ENCODE measurements at places on chromosomes 6 and 20.
A peak's percentile ranks its signal among the peaks of the same experiment; 100 is the strongest.

DNA sequence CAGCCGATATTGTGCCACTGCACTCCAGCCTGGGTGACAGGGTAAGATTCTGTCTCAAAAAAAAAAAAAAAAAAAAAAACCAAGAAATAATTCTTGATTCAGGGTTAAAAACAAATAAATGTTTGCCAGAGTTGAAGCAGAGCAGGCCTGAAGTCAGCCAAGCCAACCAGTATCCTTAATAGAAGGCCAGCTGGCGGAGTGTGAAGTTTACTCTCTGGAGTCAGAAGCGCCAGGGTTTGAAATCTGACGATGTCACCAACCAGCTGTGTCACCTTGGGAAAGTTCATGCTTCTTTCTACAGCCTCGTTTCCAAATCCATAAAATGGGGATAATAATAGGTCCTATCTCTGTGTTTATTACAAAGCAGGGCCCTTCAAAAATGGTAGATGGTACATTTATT lies 73.0 kb upstream of the ENPP5 start:
- no peak for DNase-seq

- no peak for DNase-seq
Measured at GRCh38 chr6:44068607-44069296, 58.5 kb downstream of the MRPL14 start.

- DNase-seq = peak; percentile 81
Measured at GRCh38 chr6:2848851-2849250, 7.2 kb upstream of the SERPINB1 start.

- DNase-seq = no peak
Measured at GRCh38 chr6:2166717-2167116, 78.7 kb downstream of the GMDS start.

DNA sequence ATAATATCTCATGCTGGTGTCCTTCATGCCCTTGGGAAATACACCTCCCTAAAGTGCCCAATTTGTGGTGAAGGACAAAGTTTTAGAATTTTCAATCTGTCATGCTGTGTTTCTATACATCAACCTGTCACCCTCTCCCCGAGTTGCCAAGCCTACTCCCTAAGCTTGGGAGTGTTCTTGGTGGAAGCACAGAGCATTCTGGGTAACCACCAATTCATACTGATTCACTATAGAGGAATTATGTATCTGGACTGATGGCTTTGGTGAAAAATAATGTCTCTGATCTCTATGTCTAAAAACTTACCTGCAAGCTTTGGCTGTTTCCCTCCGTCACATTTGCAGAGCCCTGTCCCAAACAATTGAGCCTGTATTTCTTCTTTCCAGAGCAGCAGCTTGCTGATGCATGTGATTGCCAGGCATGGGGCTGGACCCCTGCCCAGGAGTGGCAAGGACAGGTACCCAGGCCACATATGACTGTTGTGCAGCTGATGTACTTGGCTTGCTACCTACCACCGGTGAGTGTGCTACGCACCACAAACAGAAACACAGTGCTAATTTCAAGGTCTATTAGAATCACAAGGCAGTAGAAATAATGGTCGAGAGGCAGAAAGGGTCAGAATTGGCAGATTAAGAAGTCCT lies 202.8 kb upstream of the CITED2 start:
- DNase-seq = no peak

DNA sequence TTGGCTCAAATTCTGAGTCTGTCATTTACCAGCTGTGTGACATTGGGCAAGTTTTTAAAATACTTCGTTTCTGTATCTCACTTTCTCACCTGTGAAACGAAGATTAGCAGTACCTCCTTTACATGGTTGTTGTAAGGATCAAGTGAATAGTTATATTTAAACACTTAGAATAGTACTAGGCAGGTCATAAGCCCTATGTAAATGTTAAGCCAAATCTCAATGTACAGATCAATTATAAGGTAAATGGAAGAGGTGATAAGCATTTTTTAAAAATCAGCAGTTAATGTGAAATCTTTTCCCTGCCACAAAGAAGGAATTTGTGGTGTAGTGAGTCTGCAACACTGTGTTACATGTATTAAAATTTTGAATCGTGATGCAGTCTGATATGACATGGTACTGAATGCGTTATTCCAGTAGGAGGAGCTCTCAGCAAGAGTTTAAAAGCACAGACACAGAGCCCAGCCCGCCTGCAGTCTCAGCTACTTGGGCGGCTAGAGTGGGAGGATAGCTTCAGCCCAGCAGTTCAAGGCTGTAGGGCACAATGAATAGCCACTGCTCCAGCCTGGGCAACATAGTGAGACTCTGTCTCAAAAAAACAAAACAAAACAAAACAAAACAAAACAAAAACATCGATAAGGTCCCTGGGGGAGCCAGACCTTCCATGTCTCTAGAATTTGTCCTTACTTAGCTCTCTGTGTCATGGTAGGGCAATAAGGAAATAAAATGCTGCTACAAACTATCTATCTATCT lies 46.0 kb downstream of the GTF2H5 start:
- peak; percentile 41 for DNase-seq

DNA sequence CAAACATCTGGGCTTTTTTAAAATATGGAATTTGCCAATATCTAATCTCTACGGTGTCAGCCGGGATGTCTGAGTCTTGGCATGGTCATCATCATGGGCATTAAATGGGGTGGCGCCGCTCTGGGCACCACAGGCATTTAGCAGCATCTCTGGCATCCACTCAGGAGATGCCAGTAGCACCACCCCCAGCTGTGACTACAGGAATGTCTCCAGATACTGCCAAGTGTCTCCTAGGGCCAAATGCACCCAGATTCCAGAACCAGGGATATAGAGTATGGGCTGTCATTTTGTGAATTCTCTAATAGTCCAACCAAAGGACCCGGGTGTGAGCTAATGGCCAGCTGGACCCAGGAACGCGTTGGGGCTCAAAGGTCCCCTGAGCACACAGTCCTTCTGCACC lies 361.0 kb downstream of the TAF4 start:
- DNase-seq = no peak

DNA sequence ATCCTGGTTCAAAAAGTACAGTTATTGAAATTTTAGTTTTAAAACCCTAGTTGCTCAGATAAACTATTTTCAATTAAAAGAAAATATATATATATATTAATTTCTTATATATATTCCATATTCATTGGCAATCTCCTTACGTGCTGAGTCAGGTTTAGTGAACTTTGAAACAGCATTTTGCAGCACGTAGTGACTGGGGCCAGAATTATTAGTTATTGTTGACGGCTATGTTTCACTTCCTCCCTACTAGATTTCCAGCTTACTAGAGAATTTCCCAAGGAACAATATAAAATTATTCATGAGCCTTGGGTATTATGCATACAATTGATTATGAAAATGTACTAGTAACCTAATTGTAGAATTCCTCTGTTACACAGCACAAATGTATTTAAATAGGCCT lies 150.3 kb downstream of the KLHL32 start:
- DNase-seq = no peak

DNA sequence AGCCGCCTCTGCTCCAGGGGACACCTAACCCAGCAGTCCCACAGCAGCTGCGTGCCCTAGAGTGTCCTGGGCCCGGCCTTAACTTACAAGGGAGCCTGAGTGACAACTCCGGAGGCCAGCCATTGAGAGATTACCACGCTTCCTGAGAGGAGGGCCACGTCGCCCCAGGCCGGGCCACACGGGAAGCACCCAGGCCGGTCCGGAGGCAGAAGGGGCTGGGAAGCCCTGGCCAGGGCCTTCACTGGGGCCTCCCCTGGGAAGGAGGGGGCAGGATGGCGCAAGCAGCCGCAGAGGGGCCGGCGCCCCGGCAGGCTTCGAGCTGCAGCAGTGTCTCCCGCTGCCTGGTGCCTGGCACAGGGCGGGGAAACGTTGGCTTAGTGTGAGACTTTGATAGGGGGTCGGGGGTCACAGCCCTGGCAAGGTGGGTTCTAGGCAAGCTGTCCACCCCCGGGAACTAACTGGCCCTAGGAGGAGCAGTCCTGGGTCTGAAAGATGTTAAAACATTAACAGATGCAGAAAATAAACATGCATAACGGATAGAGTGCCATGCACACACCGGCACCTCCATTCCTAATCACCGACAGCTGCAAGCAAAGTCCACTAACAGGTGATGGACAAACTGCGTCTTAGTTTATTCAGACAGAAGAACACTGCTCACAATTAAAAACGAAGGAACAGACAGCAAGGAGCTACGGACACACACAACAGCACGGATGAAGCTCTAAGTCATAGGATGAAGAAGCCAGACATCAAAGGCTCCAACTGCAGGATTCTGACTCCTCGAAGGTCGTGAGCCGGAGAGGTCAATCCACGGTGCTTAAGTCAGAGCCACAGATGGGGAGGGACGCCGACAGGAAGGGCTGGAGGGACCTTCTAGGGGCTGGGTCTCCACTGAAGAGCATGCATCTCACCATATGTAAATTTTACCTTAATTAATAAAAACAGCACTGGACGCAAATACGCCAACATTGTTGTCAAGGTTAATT lies 17.4 kb downstream of the CHRNA4 start:
- DNase-seq = no peak

DNA sequence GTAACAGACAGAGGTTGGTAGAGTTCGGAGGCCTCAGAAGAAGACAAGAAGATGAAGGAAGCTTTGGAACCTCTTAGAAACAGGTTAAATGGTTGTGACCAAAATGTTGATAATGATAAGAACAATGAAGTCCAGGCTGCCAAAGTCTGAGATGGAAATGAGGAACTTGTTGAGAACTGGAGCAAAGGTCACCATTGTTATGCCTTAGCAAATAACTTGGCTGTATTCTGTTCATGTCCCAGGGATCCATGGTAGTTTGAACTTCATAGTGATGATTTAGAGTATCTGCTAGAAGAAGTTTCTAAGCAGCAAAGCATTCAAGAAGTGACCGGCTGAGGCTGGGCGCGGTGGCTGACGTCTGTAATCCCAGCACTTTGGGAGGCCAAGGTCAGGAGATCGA lies 11.1 kb upstream of the LSM14B start:
- no peak for DNase-seq

GRCh38 chr6:82216549-82216948 lies 31.0 kb downstream of the IBTK start:
- DNase-seq = no peak

- no peak for DNase-seq
Measured at GRCh38 chr6:3406362-3406821, 50.5 kb downstream of the SLC22A23 start.

GRCh38 chr20:24996449-24997377 lies 4.2 kb upstream of the APMAP start:
- no peak for DNase-seq

DNA sequence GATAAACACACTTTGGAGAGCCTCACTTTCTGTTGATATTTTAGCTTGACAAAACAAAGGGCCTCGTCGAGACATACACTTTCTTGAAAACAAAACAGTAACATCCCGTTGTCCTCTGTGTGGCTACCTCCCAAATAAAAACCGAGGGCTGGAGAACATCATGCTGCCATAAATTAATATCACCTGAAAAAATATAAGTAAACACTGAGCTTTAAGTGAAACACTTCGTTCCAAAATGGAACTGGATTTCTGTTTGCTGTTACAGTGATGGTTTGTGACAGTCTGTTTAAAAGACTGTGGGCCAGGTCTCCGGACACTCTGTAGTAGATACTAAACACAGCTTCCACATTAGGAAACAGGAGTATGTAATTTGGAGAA lies 187.2 kb downstream of the SMOC2 start:
- no peak for DNase-seq

DNA sequence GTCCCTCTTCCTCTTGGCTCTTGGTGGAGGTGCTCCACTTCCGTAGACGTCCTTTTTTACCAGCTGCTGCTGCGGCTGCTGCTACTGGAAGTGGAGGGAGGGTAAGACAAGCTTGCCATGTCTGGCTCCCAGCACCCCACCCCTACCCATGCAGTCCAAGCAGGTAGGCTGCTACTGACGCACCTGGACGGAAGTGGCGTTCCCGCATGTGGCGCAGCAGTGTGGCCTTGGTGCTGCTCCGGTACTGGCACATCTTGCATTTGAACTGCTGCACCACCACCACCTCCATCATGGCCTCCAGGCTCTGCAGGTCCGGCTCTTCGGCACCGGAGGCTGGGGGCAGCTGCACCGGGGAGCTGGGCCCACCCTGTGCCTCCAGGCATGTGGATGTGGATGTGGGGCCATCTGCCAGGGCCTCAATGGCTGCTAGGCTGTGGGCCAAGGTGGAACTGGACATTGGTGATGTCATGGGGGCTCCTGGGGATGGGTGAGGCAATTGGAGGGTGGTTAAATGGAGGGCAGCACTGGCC lies 4.4 kb downstream of the ZNF335 start:
- DNase-seq = no peak

GRCh38 chr20:59985864-59986263 lies 27.6 kb downstream of the CDH26 start:
- DNase-seq = no peak

GRCh38 chr6:87789198-87789899 lies 87.3 kb upstream of the AKIRIN2 start:
- no peak for DNase-seq

DNA sequence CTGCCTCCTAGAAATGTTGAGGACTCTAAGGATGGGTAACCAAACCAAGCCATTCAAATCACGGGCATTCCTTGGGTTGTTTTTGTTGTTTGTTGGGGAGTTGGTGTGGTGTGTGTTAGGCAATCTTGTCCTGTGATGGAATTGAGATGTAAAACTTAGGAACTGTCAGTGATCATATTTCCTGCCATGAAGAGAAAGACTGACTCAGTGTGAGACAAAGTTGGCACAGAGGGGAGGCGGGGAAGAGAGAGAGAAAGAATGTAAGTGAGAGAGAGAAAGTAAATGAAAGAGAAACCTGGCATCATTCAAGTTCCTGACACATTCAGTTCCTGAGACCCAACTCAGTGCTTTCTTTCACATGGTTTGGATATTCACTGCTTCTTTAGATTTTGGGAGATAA lies 21.6 kb upstream of the FBXO30 start:
- DNase-seq = no peak

- no peak for DNase-seq
Measured at GRCh38 chr20:41118632-41119031, 18.7 kb upstream of the PLCG1 start.

GRCh38 chr20:35954907-35955251 lies 577 bp upstream of the SCAND1 start:
- DNase-seq = peak; percentile 58

DNA sequence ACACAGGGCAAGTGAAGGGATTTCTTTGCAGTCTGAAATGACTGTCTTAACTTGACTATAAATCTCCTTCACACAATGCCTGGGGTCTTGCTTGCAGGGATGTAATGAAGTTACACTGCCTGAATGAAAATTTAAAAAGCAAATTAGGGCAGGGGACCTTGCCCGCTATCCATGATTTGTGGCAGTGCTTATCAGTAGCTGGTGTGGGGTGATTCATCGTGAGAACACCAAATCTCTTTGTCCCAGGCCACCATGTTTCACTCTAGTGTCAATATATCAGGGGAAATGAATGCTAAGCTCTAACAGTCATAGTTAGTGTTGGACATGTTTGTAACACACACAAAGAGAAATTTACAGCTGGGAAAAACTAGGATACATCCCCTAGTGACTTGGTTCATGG lies 713.7 kb upstream of the EPHA7 start:
- no peak for DNase-seq

- DNase-seq = no peak
Measured at GRCh38 chr6:123986938-123987337, 183.3 kb downstream of the NKAIN2 start.

Data from T-helper 1 cell (primary cell).